ENCODE measurements at places on chromosomes 1 and 21.

- DNase-seq: no peak
Measured at GRCh38 chr21:35840949-35841348, 219.4 kb downstream of the SETD4 start.

DNA sequence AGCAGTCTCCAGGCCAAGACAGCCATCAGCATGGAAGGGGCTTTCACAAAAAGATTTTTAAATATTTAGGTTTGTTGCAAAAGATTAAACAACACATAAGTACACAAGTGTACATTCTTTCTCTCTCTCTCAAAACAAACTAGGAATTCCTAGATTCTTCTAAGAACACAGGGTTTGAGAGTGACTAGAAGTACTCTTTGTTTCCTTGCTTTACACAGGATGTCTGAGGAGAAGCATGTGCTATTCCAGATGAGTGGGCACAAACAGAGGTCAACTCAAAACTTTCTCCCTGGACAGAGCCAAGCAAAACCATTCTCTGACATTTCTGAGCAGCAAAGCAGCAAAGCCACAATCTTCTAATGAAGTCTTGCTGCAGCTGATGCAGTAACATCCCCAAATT is 210.6 kb upstream of the HOOK1 start:
- no peak for DNase-seq

GRCh38 chr1:3352952-3353331 is 101.5 kb upstream of the ARHGEF16 start:
- no peak for DNase-seq

GRCh38 chr1:165248969-165249571 is 107.4 kb downstream of the LMX1A start:
- DNase-seq: no peak

DNA sequence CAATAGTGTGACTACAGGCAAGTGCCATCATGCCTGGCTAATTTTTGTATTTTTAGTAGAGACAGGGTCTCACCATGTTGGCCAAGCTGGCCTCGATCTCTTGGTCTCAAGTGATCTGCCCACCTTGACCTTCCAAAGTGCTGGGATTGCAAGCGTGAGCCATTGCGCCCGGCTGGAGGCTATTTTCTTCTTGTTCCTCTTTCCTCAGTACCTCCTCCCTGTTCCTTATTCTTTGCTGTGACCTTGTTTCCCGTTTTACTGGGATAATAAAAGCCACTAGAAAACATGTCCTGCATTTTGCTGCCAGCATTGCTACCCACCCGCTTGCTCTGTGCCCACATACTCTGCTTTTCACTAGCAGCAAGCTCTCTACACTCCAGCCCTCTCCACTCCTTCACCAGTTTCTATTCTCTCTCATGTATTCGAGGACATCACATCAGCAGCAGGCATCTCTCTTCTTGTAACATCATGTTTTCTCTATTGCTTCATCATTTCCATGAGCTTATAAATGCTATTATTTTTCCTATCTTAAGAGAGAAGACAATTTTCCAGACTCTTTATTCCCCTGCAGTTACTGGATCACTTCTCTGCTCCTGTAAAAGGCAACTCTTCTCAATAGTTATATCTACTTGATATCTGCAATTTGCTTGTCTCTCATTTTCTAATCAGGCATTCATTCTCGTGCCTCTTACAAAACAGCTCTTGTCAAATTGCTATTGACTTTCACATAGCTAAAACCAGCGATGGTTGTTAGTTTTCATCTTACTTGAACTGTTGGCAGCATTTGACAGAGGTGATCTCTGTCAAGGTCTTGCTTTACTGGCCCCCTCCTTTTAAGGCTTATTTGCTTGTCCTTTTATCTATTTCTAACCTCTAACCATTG is 34.5 kb upstream of the C21orf91 start:
- DNase-seq: peak; percentile 35

- no peak for DNase-seq
Measured at GRCh38 chr1:151425103-151425502, 25.7 kb downstream of the PSMB4 start.

DNA sequence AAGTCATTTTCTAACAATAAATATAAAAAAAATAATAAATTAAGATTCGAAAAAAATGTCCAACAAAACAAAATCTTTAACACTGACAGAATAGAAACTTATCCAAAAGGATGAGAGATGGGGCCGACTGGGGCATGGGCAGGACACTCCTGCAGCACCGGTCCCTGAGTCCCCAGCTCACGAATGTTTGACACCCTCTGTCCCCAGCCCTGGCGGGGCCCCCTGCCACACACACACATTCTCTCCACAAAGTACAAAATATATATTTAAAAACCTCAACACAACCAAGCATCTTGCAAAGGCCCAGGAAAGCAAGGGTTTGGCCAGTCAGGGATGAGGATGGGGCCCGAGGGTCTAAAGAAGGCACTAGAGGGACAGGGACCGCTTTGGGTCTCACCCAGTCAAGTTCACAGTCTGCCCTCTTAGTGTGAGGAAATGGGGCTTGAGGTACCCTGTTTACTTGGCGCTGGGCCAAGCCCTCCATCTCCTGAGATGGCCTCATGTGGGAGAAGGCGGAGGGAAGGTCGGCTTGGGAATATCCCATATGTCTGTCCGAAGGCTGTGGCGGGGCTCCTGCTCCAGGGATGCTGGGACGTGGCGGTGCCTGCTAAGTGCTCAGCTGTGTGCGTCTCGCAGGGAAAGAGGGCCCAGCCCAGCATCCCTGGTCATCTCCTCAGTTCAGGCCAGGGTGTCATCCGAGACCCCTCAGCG is 31.3 kb downstream of the EPHA2 start:
- no peak for DNase-seq

DNA sequence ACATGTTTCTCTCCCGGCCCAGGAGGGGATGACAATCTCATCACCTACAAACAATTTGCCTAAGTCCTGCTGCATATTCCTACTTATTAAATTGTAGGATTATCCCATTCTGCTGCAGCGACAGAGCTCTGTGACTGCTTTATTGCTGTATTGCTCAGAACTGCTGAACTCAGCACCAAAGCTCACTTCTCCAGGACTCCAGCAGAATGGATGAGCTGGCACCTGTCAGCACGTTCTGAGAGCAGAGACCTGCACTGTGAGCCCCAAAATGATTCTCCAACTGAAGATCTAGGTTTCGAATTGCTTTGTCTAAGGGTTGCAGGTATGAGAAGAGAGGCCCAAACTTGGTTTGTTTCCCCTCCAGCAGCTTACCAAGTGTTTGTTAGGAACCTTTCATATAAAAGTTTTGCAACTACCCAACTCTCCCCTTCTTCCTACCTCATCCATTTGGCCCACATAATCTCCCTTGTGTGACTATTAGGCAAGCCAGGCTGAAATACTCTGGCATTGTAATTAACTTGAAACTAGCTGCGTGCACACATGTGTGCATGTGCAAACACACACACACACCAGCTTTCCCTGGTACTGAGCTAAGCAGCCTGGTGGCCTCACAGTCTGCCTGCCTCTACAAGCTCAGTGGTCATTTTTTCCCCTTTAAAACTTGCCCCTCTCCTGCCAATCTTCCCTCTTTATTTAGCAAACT is 161.4 kb upstream of the CAMK1G start:
- no peak for DNase-seq

- DNase-seq: no peak
Measured at GRCh38 chr1:31575369-31576140, 760 bp upstream of the TINAGL1 start.

DNA sequence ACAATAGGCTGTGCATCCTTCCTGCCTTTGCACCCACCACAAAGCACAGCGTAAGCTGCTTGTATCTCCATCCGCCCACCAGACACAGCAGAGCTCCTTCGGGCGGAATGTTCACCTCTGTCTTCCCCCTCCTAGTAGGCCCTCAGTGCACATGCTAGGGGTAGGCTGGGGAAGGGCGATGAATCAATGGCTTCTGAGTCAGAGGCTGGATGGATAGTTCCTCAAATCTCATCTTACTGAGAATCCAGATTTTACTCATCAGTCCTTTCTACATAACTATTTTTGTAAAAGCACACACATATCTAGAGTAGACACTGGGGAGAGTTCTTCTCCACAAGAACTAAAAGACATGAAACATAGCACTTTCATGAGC is 73.8 kb downstream of the BCAR3 start:
- DNase-seq: peak; percentile 89
